EH (cell line): ENCODE measurements at places on chromosomes 4 and X.
A peak's percentile ranks its signal among the peaks of the same experiment; 100 is the strongest.

DNA sequence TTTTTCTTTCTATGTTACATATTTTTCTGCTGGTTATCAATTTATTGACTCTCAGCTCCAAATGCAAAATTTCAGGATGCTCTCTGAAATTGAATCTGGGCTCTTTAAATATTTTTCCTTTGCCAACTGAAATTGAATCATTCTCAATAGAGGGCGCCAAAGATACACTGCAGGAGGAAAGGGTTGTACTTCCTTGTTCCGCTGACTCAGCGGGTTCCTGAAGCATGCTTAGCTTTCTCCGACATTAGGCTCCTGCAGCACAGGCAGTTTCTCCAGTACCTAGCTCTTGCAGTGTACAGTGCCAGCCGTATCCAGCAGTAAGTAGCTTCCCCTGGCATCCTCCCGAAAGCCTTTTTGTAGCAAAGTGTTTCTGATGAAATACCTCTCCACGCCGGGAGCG is 28.8 kb upstream of the CFAP47 start:
- peak; percentile 2 for DNase-seq

DNA sequence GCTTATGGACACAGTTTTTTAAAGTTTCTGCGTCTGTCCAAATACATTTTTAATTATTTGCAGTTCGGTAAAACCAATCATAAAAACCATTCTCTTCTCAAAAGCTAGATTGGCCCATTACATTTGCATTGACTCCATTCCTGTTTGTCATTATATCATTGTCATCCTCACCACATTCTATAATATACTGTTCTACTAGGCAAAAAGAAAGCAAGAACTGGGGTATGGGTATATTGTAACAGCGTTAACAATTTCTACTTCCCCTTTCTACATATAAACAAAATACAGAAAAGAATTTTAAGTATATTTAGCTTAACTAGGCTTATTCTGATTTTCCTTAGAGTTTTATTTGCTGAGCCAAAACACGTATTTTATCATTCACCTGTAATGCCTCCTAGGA is 91.8 kb downstream of the RAP1GDS1 start:
- DNase-seq = no peak

DNA sequence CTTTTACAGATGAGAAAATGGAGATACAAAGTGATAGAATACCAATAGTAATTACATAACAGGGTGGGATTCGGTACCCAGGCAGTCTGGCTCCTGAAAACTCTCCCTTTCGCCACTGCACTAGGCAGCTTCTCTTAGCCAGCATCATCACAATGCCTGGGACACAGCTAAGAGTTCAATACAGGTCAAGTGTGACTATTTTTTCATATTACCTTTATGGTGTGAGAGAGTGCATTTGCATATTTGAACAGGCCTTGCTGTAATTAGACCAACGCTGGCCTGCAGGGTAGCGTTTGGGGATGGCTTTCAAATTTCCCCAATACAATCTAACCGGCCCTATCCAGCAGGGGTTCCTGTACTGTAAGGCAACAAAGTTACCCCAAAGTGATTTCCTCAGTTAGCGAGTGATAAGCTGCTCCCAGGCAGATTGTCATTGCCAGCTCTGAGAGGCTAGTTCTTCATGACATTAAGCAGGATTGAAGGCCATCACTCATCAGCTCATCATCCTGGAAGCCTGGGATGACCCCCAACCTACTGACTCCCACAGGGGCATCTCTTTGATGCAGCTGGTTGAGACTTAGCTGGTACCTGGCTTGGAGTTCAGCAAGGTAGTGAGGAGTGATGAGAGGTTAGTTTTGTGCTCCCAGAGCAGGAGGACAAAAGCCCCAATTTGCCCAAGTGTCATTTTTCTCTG is 836.8 kb upstream of the LCORL start:
- no peak for DNase-seq

DNA sequence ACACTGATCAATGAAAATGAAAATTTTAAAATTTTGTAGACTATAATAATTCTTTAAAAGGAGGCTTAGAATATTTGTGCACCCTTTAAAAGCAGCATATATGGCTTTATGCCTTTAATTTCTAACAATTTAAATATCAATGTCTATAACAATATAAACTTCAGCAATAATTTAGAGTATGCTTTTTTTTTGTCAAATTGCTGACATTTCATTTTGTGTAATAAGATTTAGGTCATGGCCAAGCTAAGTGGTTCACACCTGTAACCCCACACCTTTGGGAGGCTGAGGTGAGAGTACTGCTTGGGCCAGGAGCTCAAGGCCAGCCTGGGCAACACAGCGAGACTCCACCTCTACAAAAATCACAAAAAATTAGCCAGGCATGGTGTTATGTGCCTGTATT is 86.2 kb downstream of the PDGFC start:
- no peak for DNase-seq

DNA sequence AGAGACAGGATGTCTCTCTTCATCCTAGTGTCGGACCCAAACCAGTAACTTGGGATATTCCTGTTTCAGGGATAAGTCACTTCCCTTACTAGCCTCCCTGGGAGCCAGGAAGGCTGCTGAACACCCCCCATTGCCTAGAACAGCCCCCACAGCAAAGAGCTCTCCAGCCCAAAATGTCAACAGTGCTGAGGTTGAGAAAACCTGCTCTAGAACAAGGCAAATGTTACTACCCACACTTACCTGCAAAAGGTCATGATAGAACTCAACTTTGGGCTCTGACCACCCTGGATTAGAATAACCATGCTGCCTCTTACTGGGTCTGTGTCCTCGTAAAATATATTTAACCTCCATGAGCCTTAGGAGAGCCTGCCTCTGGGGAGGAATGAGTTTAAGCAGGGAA is 20.3 kb downstream of the BEX3 start:
- DNase-seq = no peak

- DNase-seq = no peak
Measured at GRCh38 chr4:1097553-1097952, 15.8 kb downstream of the RNF212 start.

GRCh38 chr4:72604324-72604723 is 35.3 kb upstream of the ADAMTS3 start:
- DNase-seq = peak; percentile 9

- DNase-seq = no peak
Measured at GRCh38 chrX:41377624-41378023, 43.7 kb downstream of the DDX3X start.
